ENCODE measurements at places on chromosomes 7 and 10.

DNA sequence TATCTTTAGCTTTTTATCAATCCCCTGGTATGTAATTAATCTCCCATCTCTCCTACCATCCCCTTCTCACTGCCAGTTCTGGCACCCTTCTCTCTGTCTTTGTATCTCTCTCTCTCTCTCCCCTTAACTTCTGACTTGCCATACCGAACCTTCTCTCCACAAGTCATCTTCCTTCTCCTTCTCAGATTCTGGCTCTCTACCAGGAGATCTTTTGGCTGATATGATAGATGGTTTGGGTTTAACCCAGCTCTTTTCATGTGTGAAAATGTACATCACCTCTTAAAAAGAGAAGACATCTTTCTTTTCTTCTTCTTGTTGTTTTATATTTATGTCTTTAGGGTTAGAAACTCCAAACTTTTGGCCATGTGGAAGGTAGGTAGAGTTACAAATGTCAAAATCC lies 196.7 kb downstream of the HGF start:
- no peak for DNase-seq

DNA sequence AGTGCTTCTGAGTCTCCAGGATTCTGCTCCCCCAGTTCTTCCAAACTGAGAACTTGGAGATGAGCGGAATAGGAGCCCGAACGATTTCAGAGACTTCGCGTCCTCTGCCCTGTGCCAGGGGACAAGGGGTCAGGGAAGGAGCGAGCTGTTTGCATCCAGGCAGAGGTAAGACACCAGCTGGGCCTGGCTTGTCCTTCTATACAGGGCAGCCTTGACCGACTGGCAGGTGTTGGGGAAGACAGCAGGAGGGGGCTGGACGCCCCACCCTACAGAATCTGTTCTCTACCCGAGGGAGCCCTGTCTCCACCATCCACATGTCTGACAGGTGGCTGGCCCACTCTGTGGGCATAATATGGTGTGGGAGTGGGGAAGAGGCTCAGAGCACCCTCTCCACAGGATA lies 7.1 kb downstream of the SPOCK2 start:
- no peak for DNase-seq

DNA sequence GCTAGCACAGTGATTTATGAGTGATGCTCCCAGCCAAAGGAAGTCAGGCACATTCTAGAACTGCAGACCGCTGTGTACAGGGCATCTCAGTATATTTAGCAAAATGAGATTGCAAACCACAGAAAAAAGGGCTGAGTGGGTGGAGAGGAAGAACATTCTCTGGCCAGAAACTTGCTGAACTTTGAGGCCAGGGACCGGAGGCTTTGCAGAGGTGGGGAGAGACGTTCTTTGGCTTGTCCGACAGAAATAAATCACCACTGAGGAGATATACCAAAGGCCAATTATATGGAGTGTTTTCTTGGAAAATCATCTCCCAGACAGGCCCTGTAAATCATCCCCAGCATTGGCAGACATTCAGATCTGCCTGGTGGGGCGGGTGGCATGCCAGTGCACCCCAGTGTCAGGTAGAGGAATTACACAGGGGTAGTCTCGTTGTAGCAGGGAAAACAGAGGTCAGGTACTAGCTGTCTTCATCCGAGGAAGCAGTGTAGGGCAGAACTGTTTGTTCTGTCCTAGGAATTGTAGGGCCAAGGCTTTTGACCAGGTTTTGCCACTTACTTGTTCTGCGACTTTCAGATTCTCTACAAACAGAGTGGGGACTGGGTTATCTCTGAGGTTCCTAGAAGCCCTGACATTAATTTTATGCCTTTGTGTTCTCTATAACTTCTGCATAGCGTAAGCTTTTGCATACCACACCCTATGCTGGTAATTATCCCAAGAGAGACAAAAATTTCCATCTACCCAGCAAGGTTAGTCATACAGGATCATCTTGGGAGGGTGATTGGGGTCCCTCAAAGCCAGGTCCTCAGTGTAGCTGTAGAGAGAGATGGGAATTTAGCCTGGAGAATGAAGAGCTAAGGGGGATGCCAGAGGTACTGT lies 655.6 kb downstream of the LRMDA start:
- DNase-seq: no peak

DNA sequence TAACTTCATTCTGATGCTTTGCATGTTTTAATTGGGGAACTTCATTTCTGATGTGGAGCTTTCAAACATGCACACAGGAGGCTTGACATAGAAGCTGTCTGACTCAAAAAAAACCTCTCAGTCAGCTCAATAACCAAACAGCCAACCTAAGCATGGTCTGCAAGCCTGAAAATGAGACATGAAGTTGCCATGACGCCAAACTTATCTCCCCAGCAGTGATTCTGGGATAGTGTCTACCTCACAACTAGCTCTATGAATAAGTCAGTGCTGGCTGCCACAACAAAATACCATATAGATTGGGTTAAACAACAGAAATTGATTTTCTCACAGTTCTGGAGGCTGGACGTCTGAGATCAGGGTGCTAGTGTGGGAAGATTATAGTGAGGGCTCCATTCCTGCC lies 244.2 kb downstream of the CCDC3 start:
- no peak for DNase-seq

DNA sequence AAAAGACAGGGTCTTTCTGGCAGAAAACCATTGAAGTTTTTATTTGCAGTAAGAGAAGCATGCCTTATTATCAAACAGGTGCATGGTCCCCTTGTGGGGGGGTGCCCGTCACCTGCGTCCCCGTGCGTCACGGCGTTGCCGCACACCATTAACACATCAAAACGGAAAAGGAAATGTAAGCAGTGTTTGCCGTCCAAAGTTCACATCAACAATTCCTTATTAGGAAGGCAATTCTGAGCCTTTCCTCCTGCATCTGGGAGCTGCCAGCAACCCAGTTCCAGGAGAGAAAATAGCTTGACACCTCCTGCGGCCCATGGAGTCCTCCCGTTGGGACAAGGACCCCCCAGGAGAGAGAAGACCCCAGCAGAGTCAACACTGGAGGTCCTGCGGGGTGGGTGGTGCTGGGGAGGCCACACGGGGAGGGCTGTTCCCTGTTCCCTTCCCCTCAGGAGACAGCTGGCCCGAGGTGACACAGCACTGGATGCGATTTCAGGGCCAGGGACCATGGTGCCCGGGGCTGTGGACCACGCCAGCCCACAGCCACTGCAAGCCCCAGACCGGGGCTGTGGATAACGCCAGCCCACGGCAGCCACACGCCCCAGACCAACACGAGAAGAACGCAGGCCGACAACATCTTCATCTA lies 39.5 kb downstream of the DIP2C start:
- DNase-seq: no peak

DNA sequence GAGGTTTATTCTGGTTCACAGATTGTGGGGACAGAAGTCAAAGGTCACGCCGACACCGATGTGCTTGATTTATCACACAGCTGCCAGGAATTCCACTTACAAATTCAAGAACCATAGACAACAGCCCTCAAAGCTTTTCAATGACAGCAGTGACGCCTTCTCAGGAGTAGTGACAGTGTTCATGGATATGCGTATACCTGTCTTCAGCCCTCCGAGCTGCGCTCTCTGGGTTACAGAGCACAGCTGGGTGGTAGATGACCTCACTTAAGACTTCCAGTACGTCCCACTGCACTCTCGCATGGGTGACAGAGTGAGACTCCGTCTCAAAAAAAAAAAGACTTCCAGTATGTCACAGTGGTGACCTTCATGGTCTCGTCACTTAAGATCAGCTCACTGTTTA lies 108.5 kb downstream of the TCERG1L start:
- no peak for DNase-seq

GRCh38 chr10:91043173-91043910 lies 122.5 kb upstream of the ANKRD1 start:
- no peak for DNase-seq

DNA sequence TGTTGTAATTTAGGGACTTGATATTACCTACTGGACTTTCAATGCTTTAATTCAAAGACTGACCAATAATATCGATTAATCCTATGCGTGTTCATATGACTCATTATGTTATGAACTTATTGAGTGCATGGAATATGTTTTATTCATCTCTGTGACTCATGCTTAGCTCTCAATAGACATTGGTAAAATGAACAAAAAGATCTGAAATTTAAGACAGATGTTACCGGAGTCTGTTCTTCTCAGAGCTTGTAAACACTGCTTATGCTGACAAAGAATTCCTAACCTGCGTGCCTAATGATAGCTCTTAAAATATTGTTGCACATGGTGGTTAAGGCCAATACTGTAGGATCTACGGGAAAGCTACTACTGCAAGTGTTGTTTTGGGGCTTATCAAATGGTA lies 131.5 kb upstream of the ACBD5 start:
- DNase-seq: no peak

DNA sequence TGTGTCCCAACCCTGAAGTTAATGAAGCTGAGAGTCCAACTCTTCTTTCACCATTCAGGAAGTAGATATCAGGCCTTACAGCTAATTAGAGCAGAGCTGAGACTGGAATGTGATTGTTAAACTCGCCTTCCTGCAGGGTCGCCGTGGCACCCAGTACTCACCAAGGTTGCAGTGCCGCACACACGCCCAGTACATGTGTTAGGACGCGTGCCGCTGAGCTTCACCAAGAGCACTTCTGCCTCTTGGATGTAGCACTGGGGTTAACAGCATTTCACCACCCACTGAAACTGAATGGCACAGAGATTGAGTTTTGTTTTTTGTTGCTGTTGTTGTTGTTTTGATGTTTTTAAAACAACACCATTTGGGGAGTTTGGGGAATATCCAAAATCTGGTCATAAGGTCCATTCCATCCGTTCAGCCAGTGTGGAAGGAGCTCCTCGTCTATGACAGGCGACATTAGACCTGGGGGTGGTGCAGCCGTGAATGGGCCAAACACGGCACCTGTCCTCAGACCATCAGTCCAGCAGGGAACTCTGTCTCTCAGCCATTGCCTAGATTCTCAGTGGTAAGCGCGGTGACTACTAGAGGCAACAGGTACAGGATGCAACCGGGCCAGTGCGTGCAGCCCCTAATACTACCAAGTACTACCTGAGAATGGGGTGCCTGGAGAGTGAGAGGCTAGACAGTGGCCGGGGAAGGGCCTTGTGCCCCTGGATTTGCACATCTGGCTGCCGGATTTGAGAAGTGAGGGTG lies 21.9 kb downstream of the WIPI2 start:
- no peak for DNase-seq

DNA sequence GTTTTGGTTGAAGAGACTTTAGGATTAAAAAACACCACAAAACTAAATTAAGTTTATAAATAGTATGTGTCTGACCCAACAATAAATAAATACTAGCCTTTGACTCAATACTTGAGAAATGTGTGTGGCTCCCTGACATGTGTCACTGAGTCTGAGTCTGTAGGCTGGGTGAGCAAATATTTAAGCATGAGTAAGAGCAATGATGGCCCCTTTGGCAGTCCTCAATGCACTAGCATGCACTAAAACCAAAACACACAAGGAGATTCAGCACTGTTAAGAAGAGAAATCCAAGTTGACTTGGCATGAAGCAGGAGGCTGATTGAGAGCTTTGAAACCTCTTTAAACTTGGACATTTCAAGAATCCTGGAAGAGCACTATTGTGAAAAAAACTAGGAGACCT lies 37.1 kb downstream of the CCDC71L start:
- no peak for DNase-seq

GRCh38 chr7:45178241-45179225 lies 20.9 kb downstream of the RAMP3 start:
- no peak for DNase-seq

GRCh38 chr10:8840356-8840755 lies 785.9 kb downstream of the GATA3 start:
- DNase-seq: no peak

DNA sequence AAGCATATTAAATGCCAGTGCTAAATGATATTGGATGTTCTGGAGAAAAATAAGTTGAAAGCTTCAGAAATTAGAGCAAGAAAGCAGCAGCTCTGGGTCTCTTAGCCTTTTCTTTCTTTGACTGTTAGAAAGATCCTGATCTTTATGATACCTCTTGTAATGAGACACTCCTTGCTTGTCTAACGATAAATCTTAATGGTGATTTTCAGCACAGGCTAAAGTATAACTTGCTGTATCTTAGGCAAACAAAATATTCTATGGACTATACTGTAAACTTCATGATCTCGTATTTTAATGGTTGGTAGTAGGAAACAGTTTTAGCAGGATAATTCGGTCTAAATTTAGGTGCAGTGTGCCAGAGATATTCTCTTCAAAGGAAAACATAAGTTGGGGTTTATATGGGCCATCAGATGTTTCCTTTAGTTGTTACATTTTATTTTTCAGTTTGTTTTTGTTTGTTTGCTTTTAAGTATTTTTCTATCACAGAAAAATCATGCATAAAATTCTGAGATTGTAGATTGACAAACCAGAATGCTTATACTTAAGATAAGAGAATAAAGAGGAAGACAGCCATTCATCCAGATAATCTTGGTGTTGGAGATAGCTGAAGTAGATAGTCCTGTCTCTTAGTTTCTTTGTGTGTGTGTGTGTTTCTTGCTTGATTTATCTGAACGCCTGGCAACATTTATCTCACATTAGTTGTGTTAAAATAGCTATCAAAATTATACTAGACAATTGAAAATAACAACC lies 4.7 kb downstream of the CASD1 start:
- DNase-seq: no peak

GRCh38 chr7:111833466-111833865 lies 271.2 kb upstream of the IMMP2L start:
- DNase-seq: no peak

DNA sequence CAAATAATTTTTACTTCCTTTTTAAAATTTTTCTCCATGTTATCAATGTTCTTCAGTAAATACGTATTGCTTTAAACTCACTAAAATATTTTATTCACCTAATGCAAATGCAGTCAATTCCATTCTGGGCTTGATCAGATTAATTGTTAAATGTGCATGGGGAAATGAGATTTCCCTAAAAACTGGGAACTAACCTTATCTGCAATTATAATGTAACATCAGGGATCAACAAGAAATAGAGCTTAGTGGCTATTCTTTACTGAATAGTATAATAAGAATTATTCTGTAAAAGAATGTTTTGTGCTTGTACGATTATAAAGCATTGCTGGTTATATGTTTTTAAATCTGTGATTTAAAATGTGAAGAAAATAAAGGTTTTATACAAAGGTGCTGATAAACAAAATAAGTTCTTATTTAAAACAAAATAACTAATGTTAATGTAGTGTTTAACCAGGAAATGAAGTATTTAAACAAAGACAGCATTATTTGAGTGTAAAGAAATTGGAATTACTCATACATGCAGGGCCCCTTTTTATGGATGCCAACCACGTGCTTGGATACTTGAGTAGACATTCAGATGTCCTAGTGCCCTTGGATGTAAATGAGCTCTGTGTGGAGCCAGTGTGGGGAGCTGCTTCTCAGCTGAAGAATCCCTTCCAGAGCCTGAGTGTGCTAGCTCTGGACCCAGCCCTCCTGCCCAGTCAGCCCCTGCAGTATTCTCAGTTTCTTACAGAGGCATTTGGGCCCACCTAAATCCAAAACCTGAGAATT lies 84.2 kb downstream of the REEP3 start:
- no peak for DNase-seq

DNA sequence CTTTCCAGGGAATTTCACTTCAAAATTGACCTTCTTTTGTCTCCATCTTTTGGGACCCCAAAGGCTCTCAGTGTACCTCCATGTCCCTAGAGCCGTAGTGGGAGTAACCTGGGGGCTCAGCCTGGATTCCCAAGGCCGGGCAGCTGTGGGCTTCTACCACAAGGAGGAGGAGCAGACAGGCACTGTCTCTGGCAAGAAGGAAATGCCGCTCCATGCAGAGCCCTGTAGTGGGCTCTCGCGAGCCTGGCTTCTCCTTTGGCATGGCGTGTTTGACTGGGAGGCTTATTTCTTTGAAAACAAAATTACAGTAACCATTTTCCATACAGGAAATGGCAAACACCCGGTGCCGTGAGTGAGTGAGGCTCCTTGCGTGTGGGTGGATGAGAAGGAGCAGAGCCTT lies 76.8 kb upstream of the FAM180A start:
- DNase-seq: no peak
